ENCODE measurements at places on chromosomes 4 and X.

DNA sequence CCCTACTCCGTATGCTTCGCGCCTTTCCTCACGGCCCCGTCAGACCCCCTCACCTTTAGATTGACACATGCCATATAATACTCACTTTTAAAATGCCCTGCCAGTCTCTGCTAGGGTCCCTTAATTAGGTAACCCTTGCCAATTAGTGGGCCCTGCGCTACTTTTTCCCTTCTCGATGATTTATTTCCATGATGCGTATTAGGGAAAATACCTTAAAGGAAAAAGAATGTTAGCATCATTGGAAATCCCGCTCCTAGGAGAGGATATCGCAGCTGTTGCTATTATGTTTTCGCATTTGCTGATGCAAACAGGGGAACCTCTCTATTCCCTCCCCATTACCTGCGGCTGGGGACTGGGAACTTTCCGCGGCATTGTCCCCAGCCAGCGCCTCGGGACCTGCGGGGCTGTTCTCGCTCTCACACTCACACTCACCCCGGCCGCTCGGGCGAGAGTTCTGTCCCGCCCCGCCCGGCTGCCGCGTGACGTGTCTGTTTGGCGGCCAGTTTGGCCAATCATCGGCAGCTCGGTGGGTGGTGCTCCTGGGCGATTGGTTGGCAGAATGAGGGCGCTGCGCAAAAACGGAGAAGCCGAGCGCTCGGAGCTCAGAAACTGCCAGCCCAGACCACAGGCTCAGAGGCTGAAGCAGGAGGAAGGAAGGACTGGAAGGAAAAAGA lies at the start of gene PCDH10:
TSS of gene PCDH10 (plus strand) at position 605 of the 674 bp plus-strand sequence. CDS start 847 bp downstream, outside the sequence.
- peak; percentile 65 for DNase-seq

GRCh38 chr4:129672941-129673340 lies 577.0 kb downstream of the C4orf33 start:
- DNase-seq, result no peak

- no peak for DNase-seq
Measured at GRCh38 chr4:127776620-127777019, 5.5 kb upstream of the HSPA4L start.

GRCh38 chr4:41192136-41192535 lies 22.2 kb downstream of the APBB2 start:
- DNase-seq, result no peak

DNA sequence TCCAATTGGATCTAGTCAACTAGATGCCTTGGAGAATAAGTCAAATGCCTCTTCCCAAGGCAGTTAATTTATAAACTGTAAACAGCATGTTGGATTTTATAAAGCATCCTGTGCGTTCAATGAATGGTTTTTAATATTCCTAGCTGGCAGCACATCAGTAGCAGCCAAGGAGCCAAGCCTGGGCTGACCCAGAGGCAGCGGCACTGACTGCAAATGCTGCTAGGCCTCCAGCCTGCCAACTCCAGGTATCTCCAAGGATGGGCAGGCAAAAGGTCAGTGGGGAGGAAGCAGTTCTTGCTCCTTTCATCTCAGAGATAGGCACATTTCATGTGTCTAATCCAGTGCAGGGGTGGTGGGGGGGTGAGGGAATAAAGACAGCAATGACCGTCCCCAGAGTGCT lies 9.5 kb downstream of the NDP start:
- DNase-seq, result no peak

GRCh38 chrX:68697465-68698125 lies 50.1 kb downstream of the STARD8 start:
- DNase-seq, result no peak

DNA sequence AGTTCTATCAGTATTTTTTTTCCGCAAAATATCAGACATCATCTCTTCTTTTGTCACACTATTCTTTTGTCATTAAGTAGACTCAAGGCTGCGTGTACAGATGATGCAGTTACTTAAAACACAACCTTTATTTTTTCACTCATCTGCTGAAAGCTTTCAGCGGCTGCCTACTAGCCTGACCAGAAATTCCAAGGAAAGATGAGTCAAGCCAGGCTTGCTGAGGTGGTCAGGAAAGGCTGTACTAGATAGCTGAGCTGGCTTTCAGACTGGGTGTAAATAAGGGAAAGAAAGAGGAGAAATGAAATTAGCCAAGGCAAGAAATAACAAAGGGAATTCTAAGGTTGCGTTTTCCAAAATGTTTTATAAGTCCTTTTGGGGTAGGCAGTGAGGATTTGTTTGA lies 17.9 kb downstream of the STK26 start:
- DNase-seq, result no peak

GRCh38 chr4:181345931-181346330 lies 897.3 kb upstream of the TENM3 start:
- DNase-seq, result no peak

DNA sequence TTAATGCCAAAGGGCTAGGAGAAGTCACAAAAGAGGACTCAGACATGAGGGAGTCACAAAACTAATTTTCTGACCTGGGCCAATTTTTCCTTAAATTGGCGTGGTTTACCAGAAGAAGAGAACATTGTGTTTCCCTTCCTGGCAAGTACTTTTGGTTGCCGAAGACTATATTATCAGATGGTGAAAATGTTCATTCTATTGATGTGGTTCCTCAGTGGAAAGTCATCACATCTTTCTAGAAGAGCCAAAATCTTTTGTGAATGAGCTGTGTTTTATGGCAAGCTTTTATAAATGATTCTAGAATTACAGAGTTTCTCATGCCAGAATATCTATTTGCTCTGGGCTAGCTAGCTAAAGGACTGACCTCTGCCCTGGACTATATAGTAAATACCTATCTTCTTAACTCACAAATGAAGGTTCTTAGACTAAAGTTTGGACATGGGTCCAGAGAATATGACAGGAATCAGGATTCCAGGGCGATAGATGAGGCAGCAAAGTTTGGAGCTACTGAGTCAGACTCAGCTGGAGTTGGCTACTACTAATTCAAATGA lies 288.9 kb downstream of the IL1RAPL2 start:
- no peak for DNase-seq

DNA sequence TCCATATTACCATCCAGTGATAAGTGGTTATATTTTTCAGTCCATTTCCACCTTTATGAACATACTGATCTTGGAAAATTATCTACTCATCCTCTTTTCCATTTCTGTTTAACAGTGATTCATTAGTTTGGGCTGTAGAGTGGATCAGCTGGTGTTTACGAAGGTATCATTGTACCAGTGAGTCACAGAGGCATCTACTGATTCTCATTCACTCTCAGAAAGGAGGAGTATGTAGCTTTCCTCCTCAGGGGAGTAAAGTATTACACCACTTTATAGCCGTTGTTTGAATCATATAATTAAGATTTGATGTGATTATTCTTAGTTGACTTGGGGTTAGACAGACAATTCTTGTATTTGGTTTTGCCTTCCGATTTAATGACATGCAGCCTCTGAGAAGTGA lies 74.7 kb downstream of the GALNT7 start:
- no peak for DNase-seq

DNA sequence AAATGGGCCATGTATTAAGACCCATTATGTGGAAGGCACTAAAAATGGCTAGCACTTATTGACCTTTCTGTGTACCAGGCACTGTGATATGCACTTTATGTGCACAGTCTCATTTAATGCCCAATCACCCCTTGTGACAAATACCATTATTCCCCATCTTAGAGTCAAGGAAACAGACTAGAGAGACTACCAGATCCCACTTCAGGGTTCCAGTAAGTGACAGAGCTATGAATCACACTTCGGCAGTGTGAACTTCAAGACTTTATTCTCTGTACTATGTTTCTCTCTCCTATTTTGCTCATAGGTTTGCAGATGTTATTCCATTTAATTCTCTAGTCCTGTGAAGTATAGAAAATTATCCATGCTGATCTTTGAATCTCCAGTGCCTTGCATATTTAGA lies 107.0 kb downstream of the NFKB1 start:
- no peak for DNase-seq

DNA sequence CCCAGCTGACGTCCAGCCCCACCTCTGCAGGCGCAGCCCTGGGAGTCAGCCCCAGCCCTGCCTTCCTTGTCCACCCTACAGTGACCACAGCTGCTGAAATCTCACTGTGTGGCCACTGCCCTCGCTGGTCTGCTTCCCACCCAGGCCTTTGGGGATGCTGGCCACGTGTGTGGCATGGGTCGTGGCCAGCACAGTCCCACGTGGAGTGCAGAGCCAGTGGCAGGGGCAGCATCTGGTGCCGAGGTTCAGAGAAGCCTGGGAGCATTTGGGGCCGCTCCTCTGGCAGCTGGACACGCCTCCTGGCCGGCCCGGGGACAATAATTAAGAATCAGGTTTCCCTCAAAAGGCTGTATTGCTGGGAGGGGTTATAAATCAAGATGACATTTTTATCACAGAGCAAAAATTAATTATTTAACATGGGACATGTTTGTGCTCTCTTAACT lies 92.1 kb downstream of the HMX1 start:
- DNase-seq, result no peak

DNA sequence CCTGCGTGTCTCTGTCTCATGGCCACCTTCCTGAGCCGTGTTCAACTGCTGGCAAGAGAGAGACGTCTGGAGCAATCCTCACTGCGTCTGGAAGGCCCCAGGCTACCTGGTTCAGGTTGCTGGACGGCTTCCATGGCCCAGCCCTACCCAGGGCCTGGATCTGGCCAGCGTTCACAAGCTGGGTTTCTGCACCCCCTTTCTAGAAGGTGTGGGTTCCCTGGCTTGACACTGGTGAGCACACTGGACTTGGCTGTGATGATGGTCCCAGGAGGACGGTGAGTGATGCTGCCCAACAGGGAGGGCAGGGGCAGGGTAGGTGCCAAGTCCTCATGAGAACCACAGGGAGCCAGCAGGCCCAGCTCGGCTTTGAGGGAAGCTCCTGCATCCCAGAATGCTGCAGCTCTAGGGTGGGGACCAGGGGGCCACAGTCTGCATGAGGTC lies 63.4 kb downstream of the HTRA3 start:
- no peak for DNase-seq

DNA sequence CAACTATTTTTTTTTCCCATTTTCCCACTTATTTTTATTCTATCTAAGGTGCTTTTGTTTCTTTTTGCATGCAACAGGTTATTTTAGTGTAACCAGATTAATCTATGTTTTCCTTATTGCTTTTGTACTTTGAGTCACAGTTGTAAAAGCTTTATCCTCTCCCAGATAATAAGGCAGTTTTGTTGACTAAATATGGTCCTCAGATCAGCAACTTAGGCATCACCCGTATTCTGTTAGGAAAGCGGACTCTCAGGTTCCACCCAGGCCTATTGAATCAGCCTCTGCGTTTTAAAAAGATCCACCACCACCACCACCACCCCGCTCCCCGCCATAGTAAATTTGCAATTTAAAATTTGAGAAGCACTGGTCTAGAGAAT lies 58.6 kb upstream of the USP9X start:
- no peak for DNase-seq

GRCh38 chr4:17324386-17324830 lies 187.5 kb downstream of the QDPR start:
- DNase-seq, result peak; percentile 70

GRCh38 chr4:160824481-160824880 lies 1339.3 kb downstream of the FSTL5 start:
- DNase-seq, result no peak

DNA sequence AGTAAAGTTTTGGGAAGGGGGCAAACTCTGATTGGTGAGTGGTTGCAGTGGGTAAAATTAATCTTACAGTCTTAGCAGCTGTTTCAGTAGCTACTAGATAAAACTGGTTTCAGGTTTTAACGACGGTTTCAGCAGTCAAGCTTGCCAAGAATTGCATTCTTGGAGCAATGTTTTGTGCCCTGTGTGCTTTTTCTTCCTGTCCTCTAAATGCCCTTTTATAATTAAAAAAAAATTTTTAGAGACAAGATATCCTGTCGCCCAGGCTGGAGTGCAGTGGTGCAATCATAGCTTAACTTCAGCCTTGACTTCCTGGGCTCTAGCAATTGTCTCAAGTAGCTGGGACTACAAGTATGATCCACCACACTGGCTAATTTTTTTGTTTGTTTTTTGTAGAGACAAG lies 6.3 kb upstream of the PPEF2 start:
- no peak for DNase-seq

DNA sequence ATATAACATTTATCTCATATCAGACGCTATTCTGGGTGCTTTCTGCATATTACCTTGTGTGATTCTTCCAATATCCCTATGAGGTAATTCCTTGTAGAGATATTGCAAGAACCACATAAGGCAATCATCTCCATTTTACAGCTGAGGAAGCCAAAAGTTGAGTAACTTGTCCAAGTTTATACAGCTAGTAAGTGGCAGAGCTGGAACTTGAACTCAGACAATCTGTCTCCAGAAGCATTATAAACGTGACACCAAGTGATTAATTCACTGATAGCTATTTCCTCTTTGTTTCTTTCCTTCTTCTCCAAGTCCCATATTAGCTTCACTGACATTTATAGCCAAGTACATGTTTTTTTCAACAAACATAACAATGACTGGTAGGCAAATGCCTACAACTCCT lies 7.3 kb downstream of the EMCN start:
- DNase-seq, result no peak

DNA sequence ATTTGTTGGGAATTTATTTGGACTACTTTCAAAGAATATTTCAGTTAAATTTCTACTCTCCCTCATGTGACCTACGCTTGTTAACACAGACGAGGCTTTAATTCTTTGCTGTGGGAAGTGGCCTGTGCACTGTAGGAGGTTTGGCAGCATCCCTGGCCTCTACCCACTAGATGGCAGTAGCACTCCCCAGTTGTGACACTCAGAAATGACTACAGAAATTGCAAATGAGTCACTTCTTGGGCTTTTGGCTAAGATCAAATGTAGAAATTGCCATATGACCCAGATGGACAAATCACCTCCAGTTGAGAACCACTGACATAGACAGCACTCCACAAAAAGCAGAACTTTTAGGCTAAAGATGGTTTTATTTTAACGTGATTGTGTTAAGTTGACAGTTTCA lies 22.1 kb downstream of the PIR start:
- peak; percentile 74 for DNase-seq

DNA sequence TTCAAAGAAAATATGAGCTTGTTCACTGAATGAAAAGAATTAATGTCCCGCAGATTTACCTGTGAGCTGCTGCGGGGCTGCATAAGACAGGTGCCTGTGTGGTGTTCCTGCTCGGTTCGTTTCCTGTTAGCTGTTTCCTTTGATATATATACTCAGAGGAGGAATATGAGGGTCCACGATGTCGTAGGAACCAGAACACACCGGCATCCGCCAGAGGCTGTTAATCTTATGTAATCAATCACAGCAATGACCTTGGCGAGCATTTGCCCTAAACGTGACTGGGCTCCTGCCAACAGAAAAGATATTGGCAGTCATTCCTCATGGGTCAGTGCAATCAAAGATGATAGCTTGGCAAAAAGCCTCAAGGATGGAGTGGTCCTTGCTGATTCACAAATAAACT lies 260.1 kb downstream of the EVC2 start:
- peak; percentile 26 for DNase-seq

All from activated CD8-positive, alpha-beta memory T cell treated with anti-CD3 and anti-CD28 coated beads for 24 hours (primary cell).